ENCODE measurements at places on chromosomes 1 and 21. TPM values are rescaled to one million over a fixed set of nuclear protein-coding genes. Genes with fewer than 3 reads are reported as not detected.

- DNase-seq: no peak
Measured at GRCh38 chr1:154263465-154264332, 8.7 kb upstream of the HAX1 start.

GRCh38 chr21:36627242-36627641, 71.7 kb upstream of the SIM2 start:
- no peak for DNase-seq

DNA sequence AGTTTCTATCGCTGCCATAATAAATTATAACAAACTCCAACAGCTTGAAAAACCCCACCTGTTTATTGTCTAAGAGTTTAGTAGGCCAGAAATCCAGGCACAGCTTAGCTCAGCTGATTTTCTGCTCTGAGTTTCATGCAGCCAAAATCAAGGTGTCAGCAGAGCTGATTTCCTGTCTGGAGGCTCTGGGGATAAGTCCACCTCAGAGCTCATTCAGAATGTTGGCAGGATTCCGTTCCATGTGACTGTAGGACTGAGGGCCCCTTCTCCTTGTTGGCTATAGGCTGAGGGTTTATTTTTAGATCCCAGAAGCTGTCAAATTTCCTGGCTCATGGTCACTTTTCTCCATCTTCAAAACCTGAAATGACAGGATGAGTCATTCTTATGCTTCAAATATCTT, 91.6 kb upstream of the CHODL start:
- DNase-seq: no peak

- DNase-seq: no peak
Measured at GRCh38 chr1:111888740-111889376, 100.6 kb downstream of the KCND3 start.

DNA sequence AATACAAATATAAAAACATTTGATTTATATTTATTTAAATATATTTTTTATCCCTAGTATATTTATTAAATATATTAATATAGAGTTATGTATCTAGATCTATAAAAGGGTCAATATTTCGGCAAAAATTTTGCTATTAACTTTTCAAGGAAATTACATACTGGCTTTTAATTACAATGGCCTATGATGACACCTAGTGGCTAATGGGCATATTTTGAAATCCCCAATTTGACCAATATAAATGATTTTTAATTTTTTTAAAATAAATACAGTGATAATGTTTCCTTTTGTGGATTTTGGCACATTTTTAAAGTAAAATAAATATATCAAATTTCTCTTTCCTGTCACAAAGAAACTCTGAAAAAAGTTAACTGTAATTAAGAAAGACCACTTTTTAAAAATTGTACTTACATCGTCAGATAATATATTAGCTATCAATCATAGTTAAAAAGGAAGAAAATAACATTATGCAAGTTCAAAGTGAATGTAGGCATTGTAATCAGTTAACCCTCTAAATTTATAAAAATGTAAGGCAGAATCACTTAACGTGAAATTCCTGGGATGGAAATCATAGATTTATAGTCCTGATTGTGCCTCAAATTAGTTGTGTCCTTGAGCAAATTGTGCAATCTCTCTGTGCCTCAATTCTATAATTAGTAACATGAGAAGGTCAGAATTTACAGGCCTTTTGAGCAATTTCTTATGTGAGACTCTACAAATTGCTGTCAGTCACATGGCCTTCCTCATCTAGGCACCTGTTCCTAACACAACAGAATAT, 25.6 kb upstream of the RGS13 start:
- no peak for DNase-seq

DNA sequence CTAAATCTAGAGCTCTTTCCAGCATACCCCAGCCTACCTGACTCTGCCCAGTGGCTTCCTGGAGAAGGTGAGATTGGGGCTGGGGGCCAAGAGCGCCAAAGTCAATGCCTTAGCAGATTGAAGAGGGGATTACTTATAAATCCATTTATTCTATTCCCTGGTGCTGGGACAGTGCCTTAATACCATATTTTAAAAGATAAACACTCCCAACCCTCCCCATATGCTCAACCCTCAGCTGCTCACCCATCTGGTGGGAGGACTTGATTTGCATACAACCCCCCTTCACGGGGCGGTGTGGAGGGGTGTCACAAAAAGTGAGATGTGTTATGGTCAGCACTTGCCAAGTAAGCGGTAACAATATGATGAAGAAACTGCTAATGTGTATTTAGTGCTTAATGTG, 3.2 kb upstream of the DISP3 start:
- DNase-seq: no peak

DNA sequence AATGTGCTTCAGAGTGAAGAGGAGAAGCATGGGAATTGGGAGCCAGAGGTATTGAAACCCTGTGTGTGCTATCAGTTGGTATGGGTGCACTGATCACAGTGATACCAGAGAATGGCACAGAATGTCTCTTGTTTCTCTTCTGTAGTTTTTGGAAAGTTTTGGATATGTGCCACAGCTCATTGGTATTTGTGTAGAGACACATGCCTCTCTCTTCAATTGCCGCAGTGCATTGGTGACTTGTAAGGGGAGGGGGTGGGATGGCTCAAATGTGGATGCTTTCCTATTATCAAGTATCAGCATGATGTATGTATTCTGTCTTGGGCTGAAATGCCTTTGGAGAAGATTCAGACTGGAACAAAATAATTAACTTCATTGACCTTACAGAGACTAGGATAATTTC, 101.0 kb downstream of the HMCN1 start:
- DNase-seq: no peak

- no peak for DNase-seq
Measured at GRCh38 chr1:113242481-113242880, 147.8 kb upstream of the MAGI3 start.

Gene ZFP69
- polyA plus RNA-seq: 2.8 TPM

Gene OR2L3
- polyA plus RNA-seq: not detected

Gene FAM110D
- polyA plus RNA-seq: 7.4 TPM

Gene RPE65
- polyA plus RNA-seq: 0.89 TPM
